ENCODE measurements at places on chromosomes 11 and 22.

DNA sequence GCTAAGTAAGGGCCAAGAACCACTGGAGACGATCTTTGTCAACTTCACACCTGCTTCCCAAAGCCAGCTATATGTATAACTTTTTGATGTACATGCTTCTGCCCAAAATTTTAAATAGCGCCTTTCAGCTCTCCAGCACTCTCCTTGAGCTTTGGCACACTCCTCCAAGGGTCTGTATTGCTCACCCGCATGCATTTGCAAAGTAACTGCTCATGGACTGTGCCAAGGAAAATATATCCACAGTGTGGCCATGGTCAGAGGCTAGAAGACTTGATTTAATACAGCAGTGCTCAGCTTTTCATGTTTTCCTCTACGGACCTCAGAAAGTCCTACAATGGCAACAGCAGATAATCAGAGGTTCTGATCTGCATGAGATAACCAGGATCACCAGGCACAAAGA lies 550.1 kb downstream of the SOX6 start:
- DNase-seq, result no peak

- no peak for DNase-seq
Observed at GRCh38 chr11:120633616-120634393, 122.3 kb downstream of the GRIK4 start.

GRCh38 chr11:120719348-120719747 lies 207.8 kb downstream of the GRIK4 start:
- DNase-seq, result no peak

- DNase-seq, result no peak
Observed at GRCh38 chr11:122089111-122089510, 26.9 kb downstream of the BLID start.

DNA sequence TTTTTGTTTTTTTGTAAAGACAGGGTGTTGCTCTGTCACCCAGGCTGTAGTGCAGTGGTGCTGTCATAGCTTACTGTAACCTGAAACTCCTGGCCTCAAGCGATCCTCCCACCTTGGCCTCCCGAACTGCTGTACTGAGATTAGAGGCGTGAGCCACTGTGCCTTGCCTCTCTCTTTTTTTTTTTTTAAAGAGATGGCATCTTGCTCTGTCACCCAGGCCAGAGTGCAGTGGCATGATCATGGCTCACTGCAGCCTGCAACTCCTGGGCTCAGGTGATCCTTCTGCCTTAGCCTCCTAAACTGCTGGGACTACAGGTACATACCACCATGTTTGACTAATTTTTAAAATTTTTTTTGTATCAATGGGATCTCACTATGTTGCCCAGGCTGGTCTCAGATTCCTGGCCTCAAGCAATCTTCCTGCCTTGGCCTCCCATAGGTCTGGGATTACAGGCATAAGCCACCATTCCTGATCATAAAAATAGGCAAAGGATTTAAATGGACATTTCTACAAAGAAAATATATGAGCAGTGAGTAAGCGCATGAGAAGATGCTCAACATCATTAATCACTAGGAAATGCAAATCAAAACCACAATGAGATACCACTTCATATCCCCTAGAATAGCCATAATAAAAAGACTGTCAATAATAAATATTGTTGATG lies 17.3 kb upstream of the CLNS1A start:
- DNase-seq, result no peak

DNA sequence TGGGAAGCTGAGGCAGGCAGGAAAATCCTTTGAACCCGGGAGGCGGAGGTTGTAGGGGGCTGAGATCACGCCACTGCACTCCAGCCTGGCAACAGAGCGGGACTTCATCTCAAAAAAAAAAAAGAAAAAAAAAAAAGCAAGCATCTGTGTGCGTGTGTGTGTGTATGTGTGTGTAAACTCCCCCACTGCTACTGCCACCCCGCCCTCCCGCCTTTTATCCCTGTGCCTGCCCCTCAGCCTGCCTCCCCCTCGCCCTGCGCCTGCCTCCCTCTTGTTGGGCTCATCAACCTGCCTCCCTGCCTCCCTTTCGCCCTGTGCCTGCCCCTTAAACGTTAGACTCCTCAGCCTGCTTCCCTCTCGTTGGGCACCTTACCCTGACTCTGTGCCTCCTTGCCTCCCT lies 18.0 kb downstream of the TMEM258 start:
- no peak for DNase-seq

DNA sequence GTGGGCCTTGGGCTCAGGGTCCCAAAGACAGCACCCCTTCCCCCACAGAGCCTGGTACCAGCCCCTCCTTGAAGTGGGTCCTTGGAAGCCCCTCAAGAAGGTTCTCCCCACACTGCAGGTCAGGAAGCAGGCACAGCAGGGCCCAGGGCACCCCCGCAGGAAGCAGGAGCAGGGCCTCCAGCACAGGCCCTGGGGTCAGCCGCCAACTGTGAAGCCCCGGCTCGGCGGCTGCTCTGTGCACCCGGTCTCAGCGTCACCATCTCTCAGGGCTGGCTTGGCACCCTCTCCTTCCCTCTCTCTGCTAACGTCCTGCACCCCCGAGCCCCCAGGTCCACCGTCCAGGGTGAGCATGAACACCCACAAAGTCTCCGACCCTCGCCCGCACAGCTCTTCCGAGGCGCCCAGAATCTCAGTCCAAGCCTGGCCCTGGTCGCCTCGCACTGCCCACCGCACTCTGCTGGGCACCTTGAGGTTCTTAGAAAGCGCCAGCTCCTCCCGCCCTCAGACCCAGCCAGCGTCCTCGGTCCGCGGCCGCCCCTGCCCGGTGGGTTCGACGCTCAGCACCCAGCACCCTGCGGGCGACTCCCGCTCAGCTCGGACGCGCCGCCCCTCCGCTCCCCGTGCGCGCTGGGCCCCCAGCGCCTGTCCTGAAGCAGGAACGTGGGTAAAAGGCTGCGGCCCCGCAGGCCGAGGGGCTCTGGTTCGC lies 1.4 kb upstream of the SIGIRR start:
- no peak for DNase-seq

DNA sequence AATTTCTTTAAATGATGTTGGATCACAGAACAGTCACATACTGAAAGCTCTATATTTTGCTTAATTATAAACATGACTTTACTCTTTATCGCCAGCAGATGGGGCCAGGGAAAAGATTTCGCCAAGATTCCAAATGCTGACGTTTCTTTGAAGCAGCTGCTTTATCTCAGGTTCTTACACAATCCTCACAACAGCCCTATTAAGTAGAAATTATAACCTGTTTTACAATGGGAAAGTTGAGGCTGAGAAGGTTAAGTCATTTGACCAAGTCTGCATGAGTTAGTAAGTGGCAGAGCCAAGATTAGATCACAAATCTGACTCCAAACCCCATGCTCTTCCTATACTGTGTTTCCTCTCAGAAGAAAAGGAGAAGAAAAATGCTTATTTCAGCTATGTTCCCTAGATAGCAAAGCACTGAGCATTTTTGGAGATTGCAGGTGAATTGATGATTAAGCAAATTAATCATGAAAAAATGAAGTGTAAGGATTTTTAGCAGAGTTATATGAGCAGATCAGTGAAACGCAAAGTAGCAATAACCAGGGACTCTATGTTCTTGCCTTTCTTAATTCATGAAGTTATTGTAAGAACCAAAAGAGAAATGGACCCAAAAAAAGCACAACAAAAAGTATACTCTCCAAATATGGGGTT lies 79.0 kb downstream of the AASDHPPT start:
- no peak for DNase-seq

DNA sequence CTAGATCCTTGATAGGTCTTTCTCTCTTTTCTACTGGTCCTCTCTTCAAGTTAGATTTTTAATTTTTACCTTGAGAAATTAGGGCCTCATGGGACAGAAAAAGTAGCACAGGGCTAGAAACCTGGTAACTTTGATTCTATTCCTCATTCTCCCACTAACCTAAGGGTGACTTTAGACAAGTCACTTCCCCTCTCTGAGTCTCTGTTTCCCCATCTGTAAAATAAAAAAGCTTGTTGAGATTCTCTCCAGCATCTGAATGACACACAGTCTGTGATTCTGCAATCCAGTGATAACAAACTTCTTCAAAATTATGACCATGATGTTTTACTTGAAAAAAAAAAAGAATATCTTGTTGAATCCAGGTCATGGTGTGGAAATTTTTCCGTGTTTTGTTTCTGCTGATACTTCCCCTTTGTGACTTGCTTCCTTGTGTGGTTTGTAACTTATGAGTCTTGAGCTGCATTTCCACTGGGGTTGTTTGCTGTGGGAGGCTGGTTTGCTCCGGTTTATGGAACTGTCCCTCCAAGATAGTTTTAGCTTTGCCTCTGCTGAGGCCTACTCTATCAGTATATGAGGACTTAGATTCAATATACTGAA lies 9.8 kb upstream of the MPEG1 start:
- DNase-seq, result no peak

DNA sequence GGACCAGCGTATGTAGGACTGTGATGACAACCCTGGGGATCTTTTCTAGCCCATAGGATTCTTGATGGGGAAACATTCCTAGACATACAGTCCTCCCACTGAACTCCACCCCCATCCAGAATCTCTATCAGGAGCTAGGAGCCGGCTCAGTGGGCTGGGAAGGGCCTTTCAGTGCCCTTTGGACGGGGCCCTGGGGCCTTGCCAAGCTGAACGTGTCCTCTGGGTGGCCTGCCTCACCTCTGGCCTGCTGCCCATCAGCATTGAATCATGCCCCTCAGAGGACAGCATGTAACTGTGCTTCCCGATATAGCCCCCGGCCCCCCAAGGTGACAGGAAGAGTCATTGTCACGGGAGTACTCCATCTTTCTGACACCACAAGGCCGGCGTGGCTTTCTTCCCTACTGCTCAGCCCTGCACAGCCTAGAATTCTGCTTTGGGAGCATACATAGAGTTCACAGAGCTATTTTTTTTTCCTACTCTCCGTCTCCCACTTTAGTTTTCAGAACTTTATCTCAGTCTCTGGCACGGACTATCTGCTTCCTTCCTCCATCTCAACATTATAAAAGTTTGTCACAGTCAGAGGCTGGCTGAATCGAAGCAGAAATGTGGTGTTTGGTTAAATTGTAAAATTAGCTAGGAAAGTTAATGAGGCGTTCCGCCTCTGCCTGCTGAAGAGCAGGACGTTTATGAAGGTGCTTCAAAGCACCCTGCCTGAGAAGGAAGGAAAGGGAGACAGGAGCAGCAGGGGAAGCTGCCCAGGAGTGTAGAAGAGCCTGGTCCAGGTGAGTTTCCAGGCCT lies 111.9 kb downstream of the ZBTB16 start:
- no peak for DNase-seq

DNA sequence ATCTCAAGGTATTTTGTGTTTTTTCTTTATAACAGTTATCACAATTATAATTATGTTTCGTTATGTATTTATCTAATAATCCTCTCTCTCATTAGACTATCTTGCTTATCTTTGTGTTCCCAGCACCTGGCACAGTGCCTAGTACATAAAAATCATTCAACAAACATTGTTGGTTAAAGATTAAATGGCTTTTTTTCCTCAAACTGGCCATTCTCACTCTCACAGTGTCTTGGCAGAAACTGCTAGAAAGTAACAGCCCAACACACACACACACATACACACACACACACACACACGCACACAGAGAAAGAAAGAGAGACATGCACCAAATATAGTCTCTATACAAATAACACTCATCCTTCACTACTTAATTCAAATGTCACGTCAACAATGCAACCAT lies 36.8 kb downstream of the OR10A6 start:
- no peak for DNase-seq

DNA sequence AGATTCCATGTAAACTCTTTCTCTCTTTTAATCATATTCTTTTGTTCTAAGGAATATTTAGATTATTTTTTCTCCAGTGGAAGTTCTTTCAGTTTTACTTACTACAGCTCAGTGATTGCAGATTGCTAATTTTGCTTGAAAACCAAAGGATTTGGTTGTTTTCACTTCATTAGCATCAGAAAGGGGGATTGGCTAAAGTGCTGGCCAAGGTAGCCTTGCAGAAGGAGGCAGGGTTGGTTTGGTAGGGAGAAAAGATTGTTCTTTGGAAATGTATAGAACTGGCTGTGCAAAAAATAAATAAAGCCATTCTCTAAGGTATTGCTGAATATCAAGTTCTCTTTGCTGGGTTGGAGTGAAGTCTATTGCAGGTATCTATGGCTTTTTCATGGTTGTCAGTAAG lies 92.6 kb downstream of the FAT3 start:
- DNase-seq, result no peak

DNA sequence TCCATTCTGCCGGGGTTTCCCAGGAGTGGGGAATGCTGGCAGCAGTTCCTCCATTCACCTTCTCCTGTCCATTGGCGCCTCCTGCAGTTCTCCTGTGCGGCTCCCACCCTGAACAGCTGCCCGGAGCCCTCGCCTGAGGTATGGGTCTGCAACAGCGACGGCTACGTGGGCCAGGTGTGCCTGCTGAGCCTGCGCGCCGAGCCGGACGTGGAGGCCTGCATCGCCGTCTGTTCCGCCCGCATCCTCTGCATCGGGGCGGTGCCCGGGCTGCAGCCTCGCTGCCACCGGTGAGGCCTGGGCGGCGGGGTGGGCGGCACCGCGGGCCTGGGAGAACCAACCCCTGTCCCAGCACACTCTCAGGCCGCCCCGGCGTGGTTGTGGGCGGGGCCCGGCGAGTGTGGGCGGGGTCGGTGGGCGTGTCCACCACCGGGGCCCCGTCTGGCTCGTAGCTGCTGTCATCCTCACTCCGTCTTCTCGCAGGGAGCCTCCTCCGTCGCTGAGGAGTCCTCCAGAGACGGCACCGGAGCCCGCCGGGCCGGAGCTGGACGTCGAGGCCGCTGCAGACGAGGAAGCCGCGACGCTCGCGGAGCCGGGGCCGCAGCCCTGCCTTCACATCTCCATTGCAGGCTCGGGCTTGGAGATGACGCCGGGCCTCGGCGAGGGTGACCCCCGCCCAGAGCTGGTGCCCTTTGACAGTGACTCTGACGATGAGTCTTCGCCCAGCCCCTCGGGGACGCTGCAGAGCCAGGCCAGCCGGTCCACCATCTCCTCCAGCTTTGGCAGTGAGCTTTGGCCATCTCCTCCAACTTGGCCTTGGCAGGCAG lies 14.0 kb upstream of the RELT start:
- DNase-seq, result no peak

DNA sequence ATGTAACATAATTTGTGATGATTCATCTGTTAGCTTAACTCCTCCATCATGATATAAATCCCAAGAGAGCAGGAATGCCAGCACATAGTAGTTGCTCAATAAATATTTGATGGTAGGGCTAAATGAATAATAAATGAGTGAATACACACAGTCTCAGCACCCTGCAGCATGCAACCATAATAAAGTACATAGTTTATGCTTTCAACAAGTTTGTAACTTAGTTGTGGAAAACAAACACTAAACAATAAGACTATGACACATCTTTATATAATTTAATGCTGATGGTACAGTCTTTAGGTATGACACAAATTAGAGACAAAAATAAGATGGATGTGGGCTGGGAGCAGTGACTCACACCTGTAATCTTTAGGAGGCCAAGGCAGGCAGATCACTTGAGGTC lies 3.8 kb downstream of the ALKBH8 start:
- no peak for DNase-seq

GRCh38 chr11:72004515-72005346 lies 6.0 kb downstream of the IL18BP start:
- no peak for DNase-seq

- no peak for DNase-seq
Observed at GRCh38 chr11:134480136-134480712, 68.2 kb upstream of the B3GAT1 start.

DNA sequence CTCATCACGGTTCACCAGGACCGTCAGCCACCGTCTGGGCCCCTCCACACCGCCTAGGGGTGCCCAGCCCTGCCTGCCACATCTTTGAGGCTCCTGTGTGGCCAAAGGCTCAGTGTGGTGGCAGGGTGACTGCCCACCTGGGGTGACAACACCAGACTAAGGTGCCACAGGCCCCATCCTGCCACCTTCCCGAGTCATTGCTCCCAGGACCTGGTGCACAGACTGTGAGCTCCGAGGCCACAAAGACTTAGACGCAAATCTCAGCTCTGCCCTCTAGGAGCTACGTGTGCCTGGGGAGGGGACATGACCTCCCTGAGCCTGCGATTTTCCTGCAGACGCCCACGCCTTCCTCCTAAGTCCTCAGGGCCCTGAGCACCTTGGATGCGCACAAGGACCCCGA lies 36.5 kb downstream of the KIAA0930 start:
- DNase-seq, result no peak
